ENCODE measurements at places on chromosomes 2 and 18. TPM values are rescaled to one million over a fixed set of nuclear protein-coding genes. Genes with fewer than 3 reads are reported as not detected.

GRCh38 chr2:240624950-240625621 is at the start of gene GPR35:
TSS of gene GPR35 (plus strand) at chr2:240625480. CDS start at chr2:240629953, 4,473 bp downstream.
- peak; percentile 24 for DNase-seq

The RESP18 gene
- not detected for total RNA-seq

DNA sequence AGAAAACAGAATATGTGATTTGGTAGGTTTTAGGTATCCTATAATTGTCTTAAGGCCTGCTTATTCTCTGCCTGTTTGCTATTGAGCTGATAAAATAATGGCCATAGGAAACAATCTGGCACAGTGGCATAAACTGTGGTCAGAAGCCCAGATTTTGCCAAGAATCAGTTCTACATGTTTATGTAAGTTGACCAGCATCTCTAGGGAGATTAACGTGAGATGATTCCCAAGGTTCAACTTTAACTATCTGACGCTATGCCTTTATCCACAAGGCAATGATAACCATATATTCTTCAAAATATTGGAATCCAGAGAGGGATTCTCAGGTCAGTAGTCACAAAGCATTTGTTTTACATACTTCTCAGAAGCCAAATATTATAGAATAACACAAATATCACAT is 25.6 kb downstream of the AP1S3 start:
- DNase-seq = no peak

DNA sequence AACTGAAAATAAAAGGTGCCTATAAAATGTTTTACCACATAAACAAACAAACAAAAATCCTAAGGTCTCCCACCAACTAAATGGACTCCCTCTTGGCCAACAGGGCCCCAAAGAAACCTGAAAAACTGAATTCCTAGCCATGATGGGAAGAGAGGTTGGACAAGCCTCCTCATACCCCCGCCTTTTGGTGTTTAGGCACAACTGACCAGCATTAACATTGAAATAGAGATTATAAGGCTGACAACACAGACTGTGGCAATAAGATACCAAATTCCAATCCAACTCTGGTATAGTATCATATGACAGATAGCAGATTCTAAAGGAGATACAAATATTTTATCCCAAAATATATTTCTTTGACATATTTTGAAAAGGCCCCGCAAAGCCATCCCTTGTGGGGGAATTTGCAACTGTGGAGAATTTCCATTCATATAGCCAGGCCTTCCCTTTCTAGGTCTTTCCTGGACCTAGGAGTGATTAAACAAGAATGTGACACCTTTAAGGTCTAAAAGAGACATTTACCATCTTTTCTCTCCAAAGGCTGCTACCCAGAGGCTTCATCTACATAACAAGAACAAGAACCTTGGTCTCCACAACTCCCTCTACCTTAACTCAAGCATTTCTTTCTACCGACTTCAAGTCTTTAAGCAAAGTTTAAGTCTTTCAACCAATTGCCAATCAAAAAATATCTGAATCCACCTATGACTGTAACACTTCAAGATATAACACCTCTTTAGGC is 80.0 kb downstream of the CHN1 start:
- DNase-seq = no peak

The CHRNA1 gene
- not detected for total RNA-seq

GRCh38 chr2:9280224-9280623 is 73.6 kb downstream of the ASAP2 start:
- DNase-seq = no peak

The ZAP70 gene
- 0.22 TPM for total RNA-seq

- DNase-seq = no peak
Observed at GRCh38 chr2:213175673-213176247, 24.3 kb upstream of the IKZF2 start.

DNA sequence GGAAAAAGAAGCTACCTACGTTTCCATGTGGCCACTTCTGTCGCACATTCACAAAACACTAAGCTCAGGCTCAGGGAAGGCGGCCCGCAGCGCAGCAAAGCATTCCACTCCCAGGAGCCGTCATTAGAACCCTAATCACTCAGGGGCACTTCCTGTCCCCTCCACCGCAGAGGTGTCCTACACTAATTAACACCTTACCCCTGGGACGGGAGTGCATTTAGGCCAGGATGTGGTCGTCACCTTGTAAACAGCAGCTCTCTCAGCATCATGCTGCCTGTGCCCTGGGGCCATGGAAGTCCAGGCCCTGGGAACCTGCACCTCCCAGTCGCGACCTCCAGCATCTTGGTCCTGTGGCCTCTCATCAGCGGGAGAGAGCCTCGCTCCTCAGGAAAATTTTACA is 359.8 kb upstream of the SALL3 start:
- DNase-seq = peak; percentile 36

- peak; percentile 41 for DNase-seq
Observed at GRCh38 chr18:56831988-56832387, 180.8 kb downstream of the WDR7 start.

GRCh38 chr2:236918545-236918944 is 167.1 kb upstream of the COPS8 start:
- DNase-seq = no peak

The FNDC4 gene
- 21.5 TPM for total RNA-seq

The GGCX gene
- 32.9 TPM for total RNA-seq

GRCh38 chr2:19070886-19071285 is 287.5 kb downstream of the OSR1 start:
- DNase-seq = no peak

The EGR4 gene
- 1.2 TPM for total RNA-seq

GRCh38 chr2:184125867-184126266 is 472.5 kb upstream of the ZNF804A start:
- no peak for DNase-seq

The ELP2 gene
- 129 TPM for total RNA-seq

- no peak for DNase-seq
Observed at GRCh38 chr2:88252646-88253045, 82.5 kb downstream of the THNSL2 start.

All from H9 (cell line).